Myocyte (in vitro differentiated cells): ENCODE measurements at places on chromosomes 12 and 14.

- no peak for DNase-seq
Measured at GRCh38 chr14:40760704-40761103, 846.0 kb upstream of the LRFN5 start.

DNA sequence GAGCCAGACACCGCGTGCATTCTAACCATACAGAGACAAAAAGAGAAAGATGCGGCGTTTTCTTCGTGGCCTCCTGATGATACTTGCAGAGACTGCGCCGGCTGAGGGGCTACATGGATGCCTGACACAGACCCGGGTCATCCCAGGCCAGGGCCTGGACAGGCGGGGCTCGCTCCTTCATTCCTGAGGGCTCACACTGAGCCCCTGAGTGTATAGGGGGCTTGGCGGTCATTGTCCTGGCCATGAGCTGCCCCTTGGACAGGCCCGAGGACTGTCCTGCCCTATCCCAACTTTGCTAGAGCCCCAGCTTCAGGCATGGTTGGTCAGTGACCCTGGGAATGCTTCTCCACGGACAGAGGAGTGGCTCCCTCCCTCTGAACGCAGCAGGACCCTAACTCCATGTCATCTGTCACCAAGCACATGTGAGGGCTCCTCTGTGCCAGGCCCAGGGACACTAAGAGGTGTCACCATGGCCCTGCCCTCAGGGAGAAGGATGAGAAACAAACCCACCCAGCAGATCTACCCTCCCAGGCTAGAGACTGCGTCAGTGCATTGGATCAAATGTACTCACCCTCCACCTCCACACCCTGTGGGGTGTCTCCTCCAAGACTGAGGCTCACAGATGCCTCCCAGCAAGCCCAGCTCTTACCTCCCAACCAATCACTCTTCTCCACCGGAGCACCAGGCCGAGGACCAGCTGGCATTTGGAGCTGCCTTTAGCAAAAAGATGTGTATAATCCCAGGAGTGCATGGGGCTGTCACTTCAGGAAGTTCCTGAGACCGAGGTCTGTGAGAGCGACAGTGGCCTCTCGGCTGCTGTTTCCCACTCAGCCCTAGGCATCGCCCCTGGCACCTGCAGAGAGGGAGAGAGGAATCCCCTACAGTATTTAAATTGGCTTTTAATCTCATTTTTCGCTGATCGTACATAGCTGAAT is 102.7 kb downstream of the DICER1 start:
- DNase-seq, result no peak

- peak; percentile 94 for DNase-seq
Measured at GRCh38 chr12:92297932-92298696, 152.5 kb upstream of the BTG1 start.

- DNase-seq, result no peak
Measured at GRCh38 chr12:7146906-7147305, 16.7 kb downstream of the CLSTN3 start.

DNA sequence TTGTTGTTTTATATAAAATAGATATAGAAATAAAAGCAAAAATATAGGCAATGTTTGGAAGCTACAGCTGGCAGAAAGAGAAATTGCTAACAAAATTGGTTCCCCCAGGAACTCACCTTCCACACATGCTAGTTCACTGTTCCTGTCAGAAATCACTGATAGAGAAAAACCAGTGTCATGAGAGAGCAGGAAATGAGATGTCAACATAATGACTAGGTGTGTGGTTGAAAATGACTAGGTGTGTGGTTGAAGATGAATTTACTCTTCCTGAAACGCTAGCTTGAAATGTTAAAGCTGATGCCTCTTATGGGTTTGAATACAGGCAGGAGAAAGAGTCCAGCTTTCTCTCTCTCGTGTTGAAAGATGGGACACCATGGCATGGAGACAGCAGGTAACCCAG is 216.3 kb downstream of the C12orf42 start:
- no peak for DNase-seq

DNA sequence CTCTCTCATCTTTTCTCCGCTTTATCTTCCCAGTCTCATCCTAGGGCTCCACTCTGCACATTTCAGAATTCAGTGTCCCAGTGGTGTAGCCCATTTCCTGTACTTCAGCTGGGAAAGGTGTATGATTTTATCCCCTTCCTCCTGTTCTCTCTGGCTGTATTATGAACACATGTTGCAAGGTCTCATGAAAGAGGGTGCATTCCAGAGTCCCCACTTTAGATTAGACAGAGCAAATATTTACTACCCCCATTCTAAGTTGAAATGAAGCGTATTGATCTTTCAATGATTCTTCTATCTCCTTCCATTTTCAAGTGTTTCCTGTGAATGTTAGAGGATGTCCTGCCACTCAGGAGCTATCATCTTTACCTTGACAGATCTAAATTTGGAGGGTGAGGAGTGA is 123.2 kb downstream of the WIF1 start:
- DNase-seq, result no peak

- no peak for DNase-seq
Measured at GRCh38 chr14:26773906-26774593, 176.2 kb upstream of the NOVA1 start.

GRCh38 chr12:115749071-115749841 is 528.2 kb downstream of the MED13L start:
- DNase-seq, result no peak

DNA sequence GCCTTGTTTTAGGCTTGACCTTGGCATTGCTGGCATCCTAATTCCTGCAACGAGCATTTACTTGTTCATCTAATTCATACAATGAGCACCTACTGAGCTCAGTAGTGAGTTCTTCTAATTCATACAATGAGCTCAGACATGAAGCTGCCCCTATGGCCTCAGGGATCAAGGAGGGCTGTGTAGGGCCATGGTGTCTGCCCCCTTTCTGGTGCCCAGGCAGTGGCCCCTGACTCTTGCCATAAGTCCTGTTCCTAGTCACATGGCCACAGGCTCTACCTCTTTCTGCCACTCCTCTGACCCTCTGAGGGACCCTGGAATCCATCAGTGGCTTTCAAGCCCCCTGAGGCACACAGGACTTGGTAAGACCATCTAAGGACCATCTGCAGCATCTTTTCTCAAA is 148.8 kb downstream of the ZFP36L1 start:
- DNase-seq, result no peak

DNA sequence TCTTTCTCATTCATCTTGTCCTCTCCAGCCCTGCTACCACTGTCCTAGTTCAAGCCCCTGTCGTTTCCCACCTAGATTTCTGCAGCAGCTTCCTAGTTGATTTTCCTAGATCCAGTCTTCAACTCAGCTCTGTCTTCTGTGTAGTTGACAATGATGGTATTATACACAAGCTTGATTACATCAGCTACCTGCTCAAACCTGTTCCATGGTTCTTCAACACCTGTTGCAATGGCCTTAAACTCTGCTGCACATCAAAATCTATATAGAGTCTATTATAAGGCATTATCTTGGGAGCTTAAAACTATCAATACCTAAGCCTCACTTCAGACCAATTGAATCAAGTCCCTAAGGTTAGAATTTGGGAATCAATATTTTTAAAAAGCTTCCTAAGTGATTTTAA is 71.7 kb upstream of the PELI2 start:
- no peak for DNase-seq

DNA sequence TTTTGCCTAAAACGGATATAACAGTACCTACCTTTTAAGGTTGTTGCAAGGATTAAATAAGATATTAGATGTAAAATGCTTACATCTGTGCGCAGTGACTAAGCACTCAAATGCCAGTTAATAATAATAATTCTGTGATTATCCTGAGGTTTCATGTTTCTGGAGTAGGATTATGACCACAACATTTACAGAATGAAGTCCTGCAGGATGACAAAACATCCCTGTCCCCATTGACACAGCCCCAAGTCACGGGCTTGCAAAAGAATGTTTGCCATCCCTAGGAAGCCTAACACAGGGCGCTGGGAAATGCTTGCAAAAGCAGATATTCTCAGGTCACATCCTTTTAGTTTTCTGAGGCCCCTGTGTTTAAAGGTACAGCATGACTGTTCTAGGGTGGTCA is 20.1 kb downstream of the SUSD6 start:
- no peak for DNase-seq

DNA sequence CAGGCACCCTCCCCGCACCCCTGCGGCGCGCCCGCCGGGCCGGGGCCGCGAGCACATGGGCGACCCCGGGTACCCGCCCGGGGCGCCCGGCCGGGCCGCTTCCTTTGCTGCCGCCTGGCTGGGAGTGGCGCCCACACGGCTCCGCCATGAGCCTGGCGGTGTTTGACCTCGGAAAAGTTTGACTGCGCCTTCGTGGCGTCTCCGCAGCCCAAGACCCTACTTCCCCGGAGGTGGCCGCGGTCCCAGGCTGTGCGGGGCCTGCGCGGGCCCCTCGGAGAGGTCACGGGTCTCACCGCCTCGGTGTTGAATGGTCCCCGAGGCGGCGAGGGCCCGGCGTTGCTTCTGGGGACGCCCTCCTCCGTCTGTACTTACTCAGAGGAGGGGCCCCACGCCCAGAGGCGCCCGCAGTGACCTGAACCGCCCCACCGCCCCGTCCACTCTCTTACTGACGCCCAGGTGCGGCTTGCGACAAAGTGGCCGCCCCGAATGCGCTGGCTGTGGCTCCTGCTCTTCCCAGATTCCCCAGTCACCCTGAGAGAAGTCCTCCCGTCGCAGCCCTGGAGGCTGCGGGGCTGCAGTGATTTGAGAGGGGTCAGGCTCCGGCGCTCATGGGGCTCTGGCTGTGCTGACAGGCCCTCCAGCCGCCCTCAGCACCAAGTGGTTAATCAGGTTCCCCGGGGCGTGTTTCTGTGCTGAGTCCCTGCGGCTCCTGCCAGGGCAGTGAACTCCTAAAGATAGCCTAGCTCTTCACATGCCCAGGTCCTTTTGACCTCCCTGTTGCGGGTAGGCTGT is 5.8 kb downstream of the KMT5A start:
- peak; percentile 50 for DNase-seq

GRCh38 chr12:57810450-57810849 is 8.1 kb downstream of the AVIL start:
- DNase-seq, result no peak

DNA sequence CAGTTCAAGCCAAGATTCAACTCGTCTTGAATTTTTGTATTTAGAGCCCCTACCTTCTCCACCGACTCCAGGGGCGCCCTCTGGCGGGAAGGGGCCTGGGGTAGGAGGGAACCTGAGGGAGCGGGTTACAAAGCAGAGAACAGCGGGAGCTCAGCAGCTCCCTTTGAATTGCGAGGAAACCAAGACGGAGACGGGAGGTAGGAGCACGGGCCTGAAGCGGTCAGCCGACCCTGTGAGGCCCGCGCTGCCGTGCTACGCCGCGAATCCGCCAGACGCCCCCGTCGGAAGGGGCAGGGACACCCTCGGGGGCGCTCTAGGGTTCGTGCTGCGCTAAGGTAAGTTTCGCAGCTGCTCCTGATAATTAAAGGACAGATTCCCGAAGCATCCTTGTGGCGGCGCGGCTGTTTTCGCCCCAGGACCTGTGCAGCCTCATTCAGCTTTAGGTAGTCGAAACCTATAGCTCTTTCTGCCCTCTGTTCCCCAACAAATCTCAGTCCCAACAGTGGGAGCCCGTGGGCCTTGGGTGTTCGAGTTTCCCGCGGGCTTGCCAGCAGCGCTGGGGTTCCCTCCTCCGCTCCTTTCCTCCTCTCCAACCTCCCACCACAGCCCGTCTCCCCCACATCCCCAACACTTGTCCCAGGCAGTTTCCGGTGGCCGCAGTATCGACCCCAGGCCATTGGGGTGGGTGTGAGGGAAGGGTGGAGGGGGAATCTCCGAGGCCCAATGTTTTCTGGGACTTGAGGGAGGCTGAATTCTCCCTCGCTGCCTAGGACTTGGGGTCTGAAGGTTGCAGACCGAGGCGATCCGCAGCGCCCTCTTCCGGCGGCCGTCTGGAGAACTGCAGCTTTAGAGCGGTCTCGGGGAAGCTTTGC is 5.1 kb upstream of the NKX2-1 start:
- peak; percentile 31 for DNase-seq

- no peak for DNase-seq
Measured at GRCh38 chr12:66863276-66863675, 184.4 kb upstream of the GRIP1 start.

- no peak for DNase-seq
Measured at GRCh38 chr12:75581515-75581914, 70.1 kb upstream of the KRR1 start.

GRCh38 chr12:92649511-92650227 is 53.1 kb upstream of the PLEKHG7 start:
- DNase-seq, result peak; percentile 96

DNA sequence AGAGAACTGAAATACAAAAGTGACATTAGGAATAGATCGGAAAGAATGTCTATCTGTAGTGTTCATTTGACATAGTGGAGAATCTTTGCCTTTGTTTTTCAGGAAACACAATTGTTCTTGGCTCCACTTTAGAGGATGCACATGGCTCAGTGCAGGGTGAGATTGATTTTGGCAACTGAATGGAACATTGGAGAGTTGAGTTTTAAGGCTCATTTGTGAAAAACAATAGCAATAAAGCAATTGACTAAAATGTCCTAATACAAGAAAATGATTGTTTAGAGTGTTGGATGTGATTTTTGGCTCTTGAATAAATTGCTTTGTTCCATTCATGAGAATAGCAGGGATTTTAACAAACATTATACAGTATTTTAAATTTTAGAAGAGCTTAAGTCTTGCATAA is 116.4 kb downstream of the SLC38A1 start:
- DNase-seq, result no peak

GRCh38 chr12:49094160-49094974 is at the start of gene DHH:
DHH (minus strand) TSS chr12:49094801; CDS start chr12:49094512, 289 bp downstream.
- DNase-seq, result peak; percentile 69

DNA sequence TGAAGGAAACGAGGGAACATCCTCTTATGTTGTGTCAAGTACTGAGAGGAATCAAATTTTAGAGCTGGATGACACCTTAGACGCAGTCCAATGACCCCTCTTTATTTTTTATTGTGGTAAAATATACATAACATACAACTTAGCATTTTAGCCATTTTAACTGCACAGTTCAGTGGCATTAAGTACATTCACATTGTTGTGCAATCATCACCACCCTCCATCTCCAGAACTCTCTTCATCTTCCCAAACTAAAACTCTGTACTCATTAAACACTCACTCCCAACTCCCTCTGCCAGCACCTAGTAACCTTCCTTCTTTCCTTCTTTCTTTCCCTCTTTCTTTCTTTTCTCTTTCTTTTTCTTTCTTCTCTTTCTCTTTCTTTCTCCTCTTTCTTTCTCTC is 97.2 kb upstream of the SLC24A4 start:
- no peak for DNase-seq
